KG1 (cell line): ENCODE measurements at places on chromosomes 16 and 17.

DNA sequence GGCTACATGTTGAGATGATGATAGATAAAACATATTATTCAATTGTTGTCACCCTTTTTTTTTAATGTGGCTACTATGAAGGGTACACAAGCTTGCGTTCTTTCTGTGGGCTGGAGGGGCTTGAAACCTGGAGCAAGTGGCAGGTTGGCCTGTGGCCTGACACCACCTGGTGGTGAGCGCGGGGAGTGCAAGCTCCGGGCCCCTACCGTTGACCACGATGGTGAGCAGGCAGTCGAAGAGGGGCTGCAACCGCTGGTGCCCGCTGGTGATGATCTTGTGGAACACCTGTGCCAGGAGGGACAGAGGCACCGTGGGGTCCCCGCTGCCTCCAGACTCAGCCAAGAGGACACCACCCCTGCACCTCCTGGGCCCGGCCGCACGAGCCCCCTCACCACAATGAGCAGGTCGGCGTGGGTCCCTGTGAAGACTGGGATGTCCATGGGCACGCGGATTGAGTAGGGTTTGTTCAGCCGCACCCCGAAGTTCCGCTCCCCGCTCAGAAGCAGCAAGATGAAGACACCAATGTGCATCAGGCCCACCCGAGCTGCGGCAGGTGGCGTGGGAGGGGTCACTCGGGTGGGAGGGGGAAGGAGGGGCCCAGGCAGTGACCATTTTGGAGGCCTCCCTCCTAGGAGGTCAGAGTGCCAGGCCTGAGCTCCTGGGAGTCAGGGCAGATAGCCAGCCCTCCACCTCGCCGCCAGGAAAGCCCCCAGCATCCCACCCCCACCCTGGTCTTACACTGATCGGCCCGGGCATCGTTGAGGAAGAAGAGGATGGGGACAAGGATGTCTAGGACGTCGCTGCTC, 14.4 kb downstream of the HID1 start:
- DNase-seq = peak; percentile 33

GRCh38 chr17:602436-602835, 112.2 kb downstream of the VPS53 start:
- no peak for DNase-seq

DNA sequence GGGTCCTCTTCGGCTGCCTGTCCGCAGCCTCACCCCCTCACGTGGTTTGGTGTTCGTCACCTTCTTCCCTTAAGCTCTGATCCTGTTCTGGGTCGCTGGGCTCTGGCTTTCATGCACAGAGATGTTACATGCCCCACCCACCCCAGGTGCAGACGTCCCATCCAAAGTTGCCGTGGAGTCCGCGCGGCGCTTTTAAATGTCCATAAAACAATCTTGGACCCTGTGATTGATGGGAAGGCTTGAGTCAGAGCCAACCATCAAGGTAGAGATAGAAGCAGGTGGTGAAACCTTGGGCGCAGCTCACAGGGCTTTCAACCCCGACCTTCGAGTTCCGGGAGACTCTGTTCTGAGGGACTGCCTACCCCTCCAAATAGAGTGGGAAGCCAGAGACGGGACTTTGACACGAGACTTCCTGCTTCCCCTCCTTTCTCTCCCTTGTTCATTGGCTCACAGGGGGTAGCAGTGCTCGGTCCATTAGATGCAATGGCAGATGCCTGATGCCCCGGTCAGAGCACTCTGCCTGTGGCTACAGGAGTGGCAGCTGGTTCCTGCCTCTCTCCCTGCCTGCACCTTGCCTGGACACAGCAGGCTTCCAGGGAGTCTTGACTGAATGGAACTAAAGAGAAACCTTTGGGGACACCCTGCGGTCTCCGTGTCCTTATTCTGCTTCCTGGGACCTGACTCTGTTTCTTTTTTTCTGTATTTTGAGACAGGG, 4.0 kb downstream of the ENGASE start:
- DNase-seq = no peak

GRCh38 chr17:16521070-16521727, 29.2 kb upstream of the LRRC75A start:
- DNase-seq = peak; percentile 48

DNA sequence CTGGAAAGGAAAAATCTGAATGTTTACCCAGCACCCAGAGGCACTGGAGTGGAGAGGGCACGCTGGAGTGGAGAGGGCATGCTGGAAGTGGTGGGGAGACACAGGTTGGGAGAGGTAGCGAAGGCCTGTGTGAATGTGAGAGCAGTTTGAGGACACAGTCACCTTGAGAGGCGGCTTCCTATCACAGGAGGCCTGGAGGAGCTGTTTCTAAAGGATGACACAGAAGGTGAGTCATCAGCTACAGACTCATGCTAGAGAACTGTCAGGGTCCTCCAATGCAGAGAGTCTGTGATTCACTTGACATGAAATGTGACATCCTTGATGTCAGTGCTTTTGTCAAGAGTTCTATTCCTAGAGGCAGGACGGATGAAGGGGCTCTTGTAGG, 13.8 kb downstream of the CTRL start:
- no peak for DNase-seq

- DNase-seq = no peak
Measured at GRCh38 chr17:68954146-68954896, 871 bp downstream of the ABCA8 start.

GRCh38 chr17:82098939-82099763, 1.1 kb upstream of the FASN start:
- no peak for DNase-seq

GRCh38 chr17:74268558-74268957, 5.5 kb upstream of the DNAI2 start:
- no peak for DNase-seq

GRCh38 chr17:56436142-56436541, 157.4 kb upstream of the NOG start:
- no peak for DNase-seq

GRCh38 chr16:67187175-67187890, 2.6 kb downstream of the EXOC3L1 start:
- no peak for DNase-seq

DNA sequence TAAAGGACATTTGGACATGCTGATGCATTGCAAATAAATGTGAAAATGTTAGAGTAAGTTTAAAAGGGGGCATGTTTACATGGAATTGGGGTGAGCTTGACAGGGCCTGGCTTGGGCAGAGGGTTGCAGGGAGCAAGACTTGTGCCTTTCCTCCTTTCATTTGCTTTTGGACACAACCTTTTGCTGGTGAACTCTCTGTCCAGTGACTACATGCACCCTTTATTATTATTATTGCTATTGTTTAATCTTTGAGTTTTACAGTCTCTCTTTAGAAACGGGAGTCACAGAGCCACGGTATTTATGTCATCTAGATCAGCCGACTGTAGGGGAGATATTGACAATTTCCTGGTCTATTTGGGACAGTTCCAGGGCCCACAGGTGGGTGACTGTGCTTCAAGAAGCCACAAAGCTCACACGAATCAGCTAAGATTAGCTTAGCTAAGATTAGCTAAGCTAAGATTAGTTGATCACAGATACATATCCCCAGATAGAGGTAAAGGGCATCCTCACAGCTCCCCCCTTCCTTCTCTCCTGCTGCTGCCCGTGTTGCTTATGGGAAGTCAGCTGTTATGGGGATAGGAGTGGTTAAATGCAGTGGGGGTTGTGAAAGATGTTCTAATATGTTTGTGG, 28.9 kb upstream of the ETV4 start:
- no peak for DNase-seq

DNA sequence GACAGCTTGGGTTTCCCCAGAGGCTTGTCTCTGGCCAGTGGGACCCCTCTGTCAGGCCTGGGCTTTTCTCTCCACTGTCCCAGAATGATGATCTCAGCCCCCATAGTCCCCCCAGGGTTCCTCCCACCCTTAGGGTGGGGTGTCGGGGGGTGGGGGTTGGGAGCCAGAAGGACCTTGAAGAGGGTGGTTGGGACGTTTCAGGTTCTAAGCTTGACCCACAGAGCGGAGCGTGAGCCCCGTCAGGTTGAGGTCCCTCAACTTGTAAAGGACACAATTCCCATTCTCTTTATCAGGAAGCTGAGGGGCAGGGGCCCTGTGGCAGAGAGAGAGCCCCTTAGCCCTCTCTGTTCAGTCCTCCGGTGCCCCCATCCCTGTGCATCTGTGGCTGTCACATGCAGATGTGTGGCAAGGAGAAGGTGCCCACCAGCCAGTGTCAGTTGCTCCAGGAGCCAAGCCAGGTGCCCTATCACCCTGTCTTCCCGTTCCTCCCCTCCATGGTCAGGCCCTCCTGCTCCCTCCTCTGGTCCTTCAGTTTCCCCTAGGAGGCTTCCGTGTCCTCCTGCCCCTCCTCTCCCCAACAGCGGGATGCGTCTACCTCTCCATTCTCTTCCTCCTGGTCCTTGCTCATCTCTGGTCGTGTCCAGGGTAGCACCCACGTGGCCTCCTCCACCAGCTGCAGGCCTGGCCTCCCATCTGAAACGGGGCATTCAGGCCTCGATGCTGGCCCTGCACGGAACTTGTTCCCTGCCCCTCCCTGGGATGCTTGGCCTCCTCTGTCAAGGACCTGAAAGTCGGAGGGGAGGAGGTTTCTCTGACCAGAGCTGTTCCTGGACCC, 1.5 kb upstream of the NTN3 start:
- no peak for DNase-seq

- no peak for DNase-seq
Measured at GRCh38 chr17:61837175-61838051, 25.9 kb downstream of the BRIP1 start.

- DNase-seq = peak; percentile 36
Measured at GRCh38 chr17:39174920-39175694, 9.1 kb upstream of the ARL5C start.

- no peak for DNase-seq
Measured at GRCh38 chr17:57746221-57746620, 1.1 kb upstream of the CCDC182 start.

- no peak for DNase-seq
Measured at GRCh38 chr17:13350466-13350865, 251.3 kb downstream of the HS3ST3A1 start.

DNA sequence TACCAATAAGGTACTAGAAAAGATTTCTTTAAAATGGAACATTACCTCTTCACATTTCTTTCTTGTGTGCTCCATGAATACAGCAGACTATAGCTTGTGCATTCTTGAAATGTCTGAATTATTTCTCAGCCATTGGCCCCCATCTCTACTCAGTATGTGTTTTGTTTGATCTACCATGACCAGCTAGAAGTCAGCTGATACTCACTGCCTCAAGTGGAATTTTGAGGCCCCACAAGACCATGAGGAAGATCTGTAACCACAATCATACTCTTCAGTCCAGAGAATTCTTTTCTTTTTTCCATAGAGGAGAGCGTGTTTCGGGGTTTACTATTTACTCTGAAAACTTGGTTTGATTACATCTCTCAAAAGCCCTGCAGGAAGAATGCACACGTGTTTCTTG, 319.1 kb downstream of the TOX3 start:
- no peak for DNase-seq

DNA sequence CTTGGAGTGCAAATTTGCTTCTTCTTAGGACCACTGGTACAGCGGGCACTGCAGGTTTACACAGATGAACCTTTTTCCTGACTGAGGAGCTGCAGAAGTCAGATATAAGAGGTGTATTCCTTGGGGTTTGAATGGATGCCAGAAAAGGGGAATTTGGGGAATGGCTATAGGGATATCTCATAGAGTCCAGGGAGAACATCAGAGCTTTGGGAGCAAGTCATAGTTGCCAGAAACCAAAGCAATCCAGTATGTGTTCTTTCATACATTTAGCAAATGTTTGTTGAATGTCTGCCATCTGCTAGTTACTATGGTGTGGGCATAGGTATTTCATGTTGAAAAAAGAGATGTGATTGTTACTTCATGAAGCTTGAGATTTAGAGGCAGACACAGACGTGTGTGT, 46.8 kb downstream of the MAP2K4 start:
- DNase-seq = no peak
